ENCODE measurements at places on chromosomes 6 and 20.

- DNase-seq, result no peak
These were observed 18.9 kb upstream of the CALHM5 start for GRCh38 chr6:116492331-116493067.

GRCh38 chr20:58147628-58148370 lies 80.7 kb downstream of the ANKRD60 start:
- no peak for DNase-seq

DNA sequence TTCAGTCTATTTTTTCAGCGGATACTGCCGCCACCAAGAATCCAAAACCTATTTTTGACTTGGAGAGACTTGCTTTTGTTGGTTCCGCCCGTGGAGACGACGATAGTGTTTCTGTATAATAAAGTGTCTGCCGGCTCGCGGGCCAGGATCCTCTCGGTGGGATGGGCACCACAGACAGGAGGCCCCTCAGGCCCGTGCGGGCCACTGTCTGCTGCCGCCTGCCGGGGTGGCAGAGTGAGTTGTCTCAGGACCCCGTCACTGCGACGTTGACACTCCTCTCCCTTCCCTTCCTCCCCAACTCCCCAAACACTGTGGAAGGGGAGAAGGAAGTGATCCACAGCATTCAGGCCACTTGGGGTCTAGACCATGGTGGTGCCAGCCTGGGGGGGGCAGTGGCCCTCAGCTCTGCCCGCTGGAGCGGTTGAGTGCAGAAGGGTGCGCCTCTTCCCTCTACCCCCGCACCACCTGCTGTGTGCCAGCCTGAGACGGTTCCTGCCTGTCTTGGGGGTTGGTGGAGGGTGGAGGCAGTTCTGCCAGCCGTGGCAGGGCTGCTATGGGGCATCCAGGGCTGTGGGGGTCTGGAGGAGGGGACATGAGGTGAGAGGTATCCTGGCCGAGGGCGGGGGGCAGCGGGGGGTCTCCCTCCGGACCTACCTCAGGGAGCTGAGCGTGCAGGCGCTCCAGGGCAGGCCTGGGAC lies 17.5 kb downstream of the RBM38 start:
- no peak for DNase-seq

- DNase-seq, result no peak
These were observed 17.7 kb downstream of the CST8 start for GRCh38 chr20:23508449-23509229.

DNA sequence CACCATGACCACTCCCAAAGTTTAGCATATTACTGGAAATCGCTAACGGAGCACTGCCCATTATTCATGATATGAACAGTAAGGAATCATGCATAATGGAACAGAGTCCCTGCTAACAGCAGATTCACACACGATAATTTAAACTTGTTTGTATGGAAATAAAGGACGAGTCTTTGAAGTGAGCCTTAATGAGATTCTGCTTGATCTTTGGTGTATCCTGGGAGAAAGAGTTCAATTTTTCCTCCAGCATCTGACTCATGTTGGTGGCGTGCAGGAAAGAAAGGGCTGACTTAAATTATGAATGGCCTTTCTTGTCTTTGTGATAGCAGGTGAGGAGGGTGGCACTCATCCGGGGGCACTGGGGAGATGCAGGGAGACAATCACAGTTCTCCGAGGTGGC lies 194.6 kb downstream of the ZNF217 start:
- no peak for DNase-seq
